SK-N-DZ (cell line): ENCODE measurements at places on chromosomes 5 and 9.

- DNase-seq, result no peak
These were observed 3.4 kb upstream of the CFAP157 start for GRCh38 chr9:127703289-127703946.

DNA sequence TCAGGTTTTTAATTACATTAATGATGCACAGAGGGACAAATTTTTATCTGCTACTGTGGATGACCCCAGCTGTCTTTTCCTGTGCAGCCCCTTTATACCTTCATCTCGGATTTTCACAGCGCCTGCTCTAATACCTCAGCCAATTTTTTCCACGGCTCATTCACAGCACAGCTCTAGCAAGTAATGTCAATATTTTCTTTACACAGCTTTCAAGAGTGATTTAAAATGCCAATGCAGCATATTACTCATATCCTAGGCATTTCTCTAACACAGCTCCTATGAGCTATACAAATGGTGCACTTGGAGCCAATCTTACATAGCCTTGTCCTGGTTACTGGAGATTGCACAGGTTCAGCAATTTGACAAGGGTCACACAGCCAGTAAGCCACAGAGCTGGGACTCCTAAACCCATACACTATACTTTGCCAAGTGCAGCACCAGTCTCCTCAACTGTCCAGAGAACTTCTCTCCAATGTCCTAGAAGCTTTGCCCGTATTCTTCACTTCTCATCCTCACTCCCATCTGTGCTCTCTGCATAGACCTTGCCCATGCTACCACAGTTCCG lies 661.8 kb downstream of the DTWD2 start:
- DNase-seq, result no peak

DNA sequence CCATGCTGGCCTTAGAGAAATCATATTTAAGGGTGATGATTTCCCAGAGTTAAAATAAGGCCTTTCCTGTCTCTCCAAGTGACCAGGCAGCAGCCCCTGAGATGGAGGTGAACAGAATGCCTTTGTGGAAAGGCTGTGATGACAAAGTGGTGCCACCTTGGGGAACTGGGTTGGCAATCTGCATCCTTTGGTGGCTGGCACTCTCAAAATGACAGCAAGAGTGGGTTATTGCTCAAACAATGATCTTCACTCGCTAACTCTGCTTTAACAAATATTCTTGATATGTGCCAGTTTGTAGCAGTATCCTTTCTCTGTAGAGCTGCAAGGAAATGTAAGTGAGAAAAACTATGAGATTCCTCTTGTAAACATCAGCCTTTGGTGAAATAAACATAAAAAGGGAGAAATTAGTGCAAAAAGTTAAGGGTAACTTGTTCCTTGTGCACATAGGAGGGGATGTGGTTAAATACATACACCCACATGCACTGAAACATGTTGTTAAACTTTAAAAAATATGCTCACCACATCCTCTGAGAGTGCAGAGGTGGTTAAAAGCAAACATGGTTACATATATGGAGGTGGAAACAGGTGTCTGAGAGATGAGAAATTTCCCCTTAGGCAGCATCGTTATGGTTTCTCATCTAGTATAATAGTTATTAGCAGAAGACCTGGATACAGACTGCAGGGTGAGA lies 373.4 kb upstream of the CTNND2 start:
- no peak for DNase-seq

DNA sequence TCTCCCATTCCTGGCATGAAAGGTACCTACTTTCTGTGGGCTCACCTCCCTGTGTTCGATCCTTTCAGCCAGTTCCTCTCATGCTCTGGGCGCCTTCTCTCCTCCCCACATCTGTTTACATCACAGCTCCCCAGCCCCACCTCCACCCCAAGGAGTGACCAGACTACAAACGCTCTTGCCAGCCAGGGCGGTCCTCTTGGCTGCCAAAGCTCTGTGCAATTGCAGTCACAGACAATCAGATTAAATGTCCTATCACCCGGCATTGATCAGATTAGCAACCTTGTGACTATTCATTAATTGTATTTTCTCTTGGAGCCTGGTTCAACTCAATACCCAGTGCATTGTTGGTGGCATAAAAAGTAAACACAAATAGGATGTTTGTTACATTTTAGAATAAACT lies 211.2 kb upstream of the TBCA start:
- peak; percentile 84 for DNase-seq

DNA sequence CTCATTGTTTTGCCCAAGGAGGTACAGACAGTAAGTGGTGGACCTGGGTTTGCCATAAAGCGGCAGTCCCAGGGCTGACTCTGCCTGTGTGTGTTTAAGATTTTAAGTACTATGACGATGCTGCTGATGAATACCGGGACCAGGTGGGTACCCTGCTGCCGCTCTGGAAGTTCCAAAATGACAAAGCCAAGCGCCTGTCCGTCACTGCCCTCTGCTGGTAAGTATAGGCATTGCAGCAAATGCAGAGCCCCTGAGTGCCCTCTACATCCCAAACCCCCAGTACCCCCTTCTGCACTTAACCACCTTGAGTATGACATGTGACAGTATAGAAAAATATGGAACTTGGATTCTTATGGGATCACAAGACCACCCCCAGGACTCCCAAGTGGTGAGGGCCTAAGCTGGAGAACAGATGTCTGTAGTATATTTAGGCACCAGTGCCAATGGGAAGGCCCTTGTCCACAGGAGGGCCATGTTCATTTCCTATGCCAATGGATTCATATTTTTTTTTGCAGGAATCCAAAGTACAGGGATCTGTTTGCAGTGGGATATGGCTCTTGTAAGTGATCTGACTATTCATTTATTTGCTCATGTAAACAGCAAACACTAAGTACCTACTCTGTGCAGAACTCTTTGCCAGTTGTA lies 22.0 kb downstream of the ENHO start:
- DNase-seq, result peak; percentile 58

DNA sequence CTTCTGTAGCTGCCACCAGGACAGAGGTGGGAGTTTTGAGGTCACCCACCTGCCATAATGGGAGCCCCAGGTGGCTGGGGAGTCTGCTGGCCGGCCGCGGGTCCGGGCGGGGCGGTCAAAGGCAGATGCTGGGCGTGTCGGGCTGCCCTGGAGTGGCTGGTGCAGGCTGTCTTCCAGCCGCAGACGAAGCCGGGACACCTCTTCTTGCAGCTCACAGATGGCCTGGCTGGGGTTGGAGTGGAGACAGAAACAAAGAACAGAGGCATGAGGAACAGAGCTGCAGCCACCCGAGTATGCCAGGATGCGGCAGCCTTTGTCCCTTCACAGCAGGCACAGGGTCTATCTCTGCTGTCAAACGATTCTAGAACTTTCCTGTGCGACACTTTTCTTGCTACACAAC lies 18.0 kb downstream of the ORM2 start:
- DNase-seq, result no peak

- DNase-seq, result no peak
These were observed 51.1 kb upstream of the MIER3 start for GRCh38 chr5:57002959-57003485.

GRCh38 chr9:21796768-21797167 lies 5.7 kb upstream of the MTAP start:
- no peak for DNase-seq

DNA sequence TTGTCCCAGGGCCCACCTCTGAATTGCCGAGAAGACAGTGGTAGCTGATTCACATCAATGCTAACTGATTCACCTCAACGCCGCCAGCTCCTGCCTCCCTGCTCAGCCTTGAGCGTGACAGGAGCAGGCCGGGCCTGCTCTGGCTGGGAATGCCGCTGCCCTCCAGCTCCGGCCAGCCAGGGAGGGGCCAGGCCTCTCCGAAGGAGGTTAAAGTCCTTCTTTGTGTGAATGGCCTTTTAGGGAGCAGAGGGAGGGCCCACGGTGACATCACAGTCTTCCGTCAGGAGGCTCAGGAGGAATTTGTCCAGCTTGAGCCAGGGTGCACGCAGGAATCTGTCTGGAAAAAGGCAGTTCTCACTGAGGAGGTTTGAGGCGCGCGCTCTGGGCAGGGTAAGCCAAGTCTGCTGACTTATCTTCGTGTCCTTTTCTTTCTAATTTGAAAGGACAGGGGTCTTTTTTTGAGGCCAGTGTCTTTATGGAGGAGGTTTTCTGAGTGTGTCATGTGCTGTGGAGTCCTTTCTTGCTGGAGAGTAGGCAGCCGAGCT lies 82.7 kb downstream of the C9orf152 start:
- no peak for DNase-seq

- no peak for DNase-seq
These were observed 147.5 kb downstream of the EBF1 start for GRCh38 chr5:158952248-158952545.

DNA sequence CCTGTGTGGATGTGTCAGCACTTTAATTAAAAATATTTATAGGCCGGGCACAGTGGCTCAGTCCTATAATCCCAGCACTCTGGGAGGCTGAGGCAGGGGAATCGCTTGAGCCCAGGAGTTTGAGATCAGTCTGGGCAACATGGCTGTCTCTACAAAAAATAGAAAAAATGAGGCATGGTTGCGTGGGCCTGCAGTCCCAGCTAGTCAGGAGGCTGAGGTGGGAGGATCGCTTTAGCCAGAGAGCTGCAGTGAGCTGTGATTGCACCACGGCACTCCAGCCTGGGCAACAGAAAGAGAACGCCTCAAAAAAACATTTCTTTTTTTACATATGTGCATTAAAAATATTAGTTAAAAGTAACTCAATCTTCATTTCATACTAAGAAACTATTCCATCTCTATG lies 6.2 kb downstream of the TBC1D9B start:
- no peak for DNase-seq
